T-helper 2 cell treated with Interferon-gamma antibody and Interleukin-4, amounts not matched to agents 5 μg/mL and 100 μg/mL, for 36 hours (primary cell): ENCODE measurements at places on chromosomes 6 and 20.

DNA sequence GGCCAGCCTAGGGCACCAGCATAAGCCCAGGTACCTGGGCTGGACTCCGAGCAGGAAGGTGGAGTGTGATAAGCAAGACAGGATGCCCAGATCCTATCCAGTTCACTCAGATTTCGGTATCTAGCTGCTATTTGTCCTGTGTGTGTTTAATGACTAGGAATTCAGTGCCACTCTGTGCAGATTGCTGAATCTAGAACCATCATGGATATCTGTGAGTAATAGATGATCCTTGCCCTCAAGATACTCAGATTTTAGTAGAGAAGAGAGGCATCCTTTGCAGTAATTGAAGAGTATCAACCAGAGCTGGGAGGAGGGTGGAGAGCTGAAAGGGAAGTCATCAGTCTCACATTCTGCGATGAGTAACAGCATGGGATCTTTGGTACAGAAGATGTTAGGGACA is 155.0 kb upstream of the ARID1B start:
- DNase-seq = no peak

DNA sequence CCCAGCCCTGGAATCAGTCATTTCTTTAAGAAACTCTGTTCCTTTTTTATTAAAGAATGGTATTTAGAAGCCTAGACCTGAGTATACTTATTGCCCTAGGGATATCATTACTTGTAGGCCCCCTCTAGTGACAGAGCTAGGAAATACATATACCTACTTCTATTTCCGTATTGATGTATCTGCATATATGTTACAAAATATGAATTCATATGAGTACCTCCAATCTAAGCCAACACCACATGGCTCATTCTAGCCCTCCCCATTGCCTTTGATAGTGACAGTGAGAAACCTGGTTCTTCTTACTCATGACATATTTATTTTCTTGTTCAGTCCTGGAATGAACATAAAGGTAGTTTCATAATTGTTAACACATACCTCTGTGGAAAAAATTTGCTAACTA is 137.2 kb downstream of the FARS2 start:
- peak; percentile 17 for DNase-seq

- DNase-seq = no peak
These were observed 28.4 kb downstream of the BRPF3 start for GRCh38 chr6:36224918-36225461.

DNA sequence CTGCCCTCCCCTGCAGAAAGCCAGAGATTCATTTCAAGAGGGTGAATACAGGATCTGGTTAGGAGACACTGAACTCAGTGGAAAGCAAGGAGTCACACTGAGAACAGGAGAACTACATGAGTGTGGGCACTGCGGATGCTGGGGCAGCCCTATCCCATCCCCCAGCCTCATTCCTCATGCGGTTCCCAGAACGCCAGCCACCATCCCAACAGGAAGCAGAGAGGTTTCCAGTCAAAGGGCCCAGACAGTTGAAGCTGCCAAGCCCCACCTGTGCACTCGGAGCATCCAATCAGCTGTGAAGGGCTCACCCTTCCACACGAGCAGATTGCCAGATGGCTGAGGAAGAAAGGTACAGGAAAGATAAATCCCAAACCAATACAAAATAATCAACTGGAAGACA is 50.7 kb upstream of the PRND start:
- DNase-seq = no peak

DNA sequence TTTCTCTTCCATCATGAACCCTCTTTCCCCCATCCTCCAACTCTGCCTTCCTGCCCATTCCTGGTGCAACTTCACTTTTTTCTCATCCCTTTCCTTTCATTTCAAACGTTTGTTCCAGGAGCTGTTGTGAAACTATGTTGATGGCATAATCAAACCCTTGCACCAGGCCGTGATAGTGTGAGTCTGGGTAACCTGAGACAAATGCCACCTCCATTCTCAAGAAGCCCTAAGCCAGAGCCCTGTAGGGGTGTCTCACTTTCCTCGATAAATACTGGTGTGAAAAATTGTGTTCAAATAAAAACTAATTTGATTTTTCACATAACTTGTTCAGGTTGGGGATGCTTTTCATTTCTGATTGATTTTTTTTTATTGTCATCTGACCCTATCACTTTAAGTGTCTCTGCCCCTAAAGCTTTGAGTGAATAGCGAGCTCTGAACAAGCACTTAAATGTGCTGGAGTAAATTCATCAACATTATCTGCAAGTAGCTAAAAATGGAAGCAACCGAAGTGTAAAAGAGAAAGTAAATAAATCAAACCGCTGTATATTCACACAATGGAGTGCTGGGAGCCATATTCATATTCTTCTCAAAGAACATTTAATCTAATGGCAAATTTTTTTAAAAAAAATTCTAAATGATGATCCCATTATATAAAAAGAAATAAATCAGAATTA is 303.1 kb upstream of the CDYL start:
- DNase-seq = no peak

DNA sequence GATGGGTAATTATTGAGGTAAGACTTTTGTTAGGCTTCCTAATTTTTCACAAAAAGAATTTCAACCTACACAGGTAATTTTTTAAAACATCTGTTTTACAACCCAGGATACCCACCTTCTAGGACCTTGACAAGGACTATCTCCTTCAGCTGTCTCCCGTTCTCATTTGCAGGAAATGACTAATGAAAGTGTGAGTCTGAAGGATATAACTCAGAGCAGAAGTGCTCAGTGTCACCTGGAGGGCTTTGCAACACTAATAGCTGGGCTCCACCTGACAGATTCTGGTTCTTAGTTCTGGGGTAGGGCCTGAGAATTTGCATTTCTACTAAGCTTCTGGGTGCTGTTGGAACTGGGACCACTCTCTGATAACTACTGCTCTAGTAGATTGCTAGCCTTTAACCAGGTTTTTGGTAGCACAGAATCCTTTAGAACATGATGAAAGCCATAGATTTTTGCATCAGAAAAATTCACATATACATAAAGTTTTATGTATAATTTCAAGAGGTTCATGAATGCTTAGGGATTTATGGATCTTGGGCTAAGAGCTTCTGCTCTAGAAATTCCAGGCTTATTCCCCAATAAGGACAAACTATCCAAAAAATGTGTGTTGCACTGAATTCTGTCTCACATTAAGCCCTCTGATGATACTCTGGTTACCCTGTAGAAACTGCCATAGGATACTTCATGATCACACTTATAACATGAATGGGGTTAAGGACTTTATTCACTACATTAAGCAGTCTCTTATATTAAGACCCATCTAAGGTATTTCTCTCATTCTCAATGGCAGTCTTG is 30.3 kb downstream of the AK9 start:
- no peak for DNase-seq

DNA sequence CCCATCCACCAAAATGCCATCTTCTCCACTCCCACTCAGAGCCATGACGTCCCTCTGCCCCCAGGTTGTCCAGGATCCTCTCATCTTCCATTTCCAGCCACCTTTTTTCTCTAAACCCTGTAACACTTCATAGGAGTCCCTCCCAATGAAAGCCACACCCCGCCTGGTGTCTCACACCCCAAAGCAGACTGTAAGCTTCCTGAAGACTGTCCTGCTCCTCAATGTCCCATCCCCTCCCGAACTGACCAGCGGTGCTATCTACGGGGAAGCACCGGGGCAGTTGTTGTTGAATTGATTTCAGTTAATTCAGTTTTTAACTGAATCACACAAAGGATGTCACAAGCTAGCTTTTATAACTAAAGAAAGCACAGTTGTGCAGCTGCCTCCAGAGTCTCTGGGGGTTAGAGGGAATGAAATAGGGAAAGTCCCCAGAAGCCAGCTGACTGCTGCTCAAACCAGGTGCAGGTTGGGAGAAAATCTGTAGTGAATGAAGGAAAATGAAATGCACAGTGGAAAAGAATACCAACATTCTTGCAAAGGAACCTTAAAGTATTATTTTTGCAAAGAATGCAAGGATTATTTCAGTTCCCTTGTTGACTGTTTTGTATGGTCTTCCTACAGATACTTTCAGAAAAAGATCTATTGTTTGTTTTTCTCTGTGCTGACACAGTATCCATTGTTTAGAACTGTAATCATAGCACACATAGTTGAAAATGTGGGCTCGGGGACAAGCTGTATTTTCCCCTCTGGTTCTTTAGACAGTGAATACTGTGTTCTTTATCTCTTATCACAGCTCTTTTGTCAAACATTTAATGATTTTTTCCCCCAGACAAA is 222.6 kb upstream of the QKI start:
- no peak for DNase-seq

- DNase-seq = no peak
These were observed 114.9 kb downstream of the FRK start for GRCh38 chr6:115945812-115946211.

DNA sequence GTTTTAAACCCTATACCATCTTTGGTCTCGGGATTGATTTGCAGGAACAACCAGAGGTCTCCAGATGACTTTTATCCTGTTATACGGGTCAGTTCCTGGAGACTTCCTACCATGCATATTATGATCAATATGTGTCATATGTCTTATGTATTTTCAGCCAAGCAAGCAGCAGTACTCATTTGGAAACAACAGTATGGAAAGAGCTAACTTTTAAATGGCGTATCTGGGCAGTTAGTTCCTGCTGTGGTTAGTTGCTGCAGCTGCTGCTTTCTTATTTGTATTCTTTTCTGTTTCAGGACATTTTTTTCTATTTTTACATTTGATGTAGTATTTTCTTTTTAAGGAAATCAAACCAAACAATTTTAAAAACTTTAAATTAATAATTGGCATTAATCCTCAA is 207.5 kb downstream of the MANEA start:
- DNase-seq = no peak
